RWPE1 (cell line): ENCODE measurements at places on chromosomes 7 and 10.

DNA sequence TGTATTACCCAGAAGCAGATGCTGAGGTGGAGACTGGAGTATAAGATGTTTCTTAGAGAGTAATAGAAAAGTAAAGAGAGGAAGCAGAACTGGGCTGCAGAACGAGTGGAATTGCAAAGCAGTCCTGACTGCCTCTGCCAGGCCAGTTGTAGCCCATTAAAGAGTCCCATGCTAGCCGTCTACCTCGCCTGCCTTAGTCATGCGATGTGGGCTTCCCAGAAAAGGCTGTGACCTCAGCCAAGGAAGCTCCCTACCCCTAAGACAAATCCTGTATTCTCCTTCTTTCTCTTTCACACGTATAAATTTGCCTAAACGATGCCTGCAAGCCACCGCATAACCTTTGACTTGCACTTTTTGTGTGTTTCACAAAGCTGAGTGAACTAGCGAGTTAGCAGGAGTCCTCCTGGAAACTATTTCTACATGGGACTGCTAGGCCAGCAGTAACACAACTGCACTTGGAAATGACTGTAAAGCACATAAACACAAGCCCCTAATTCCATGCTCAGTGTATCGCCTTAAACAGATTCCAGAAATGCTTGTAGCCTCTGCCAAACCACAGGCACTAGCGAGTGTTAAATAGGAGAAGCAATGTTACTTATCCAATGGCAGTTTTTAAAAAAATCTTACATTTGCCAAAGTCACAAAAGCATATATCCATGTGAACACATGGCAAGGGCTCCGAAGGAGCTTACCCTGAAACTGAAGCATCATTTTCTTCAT, 47.4 kb upstream of the GNAI1 start:
- no peak for DNase-seq

- no peak for DNase-seq
Observed at GRCh38 chr10:105800641-105801040, 1159.6 kb downstream of the SORCS3 start.

GRCh38 chr10:123160311-123160980, 6.2 kb downstream of the BUB3 start:
- DNase-seq = no peak

DNA sequence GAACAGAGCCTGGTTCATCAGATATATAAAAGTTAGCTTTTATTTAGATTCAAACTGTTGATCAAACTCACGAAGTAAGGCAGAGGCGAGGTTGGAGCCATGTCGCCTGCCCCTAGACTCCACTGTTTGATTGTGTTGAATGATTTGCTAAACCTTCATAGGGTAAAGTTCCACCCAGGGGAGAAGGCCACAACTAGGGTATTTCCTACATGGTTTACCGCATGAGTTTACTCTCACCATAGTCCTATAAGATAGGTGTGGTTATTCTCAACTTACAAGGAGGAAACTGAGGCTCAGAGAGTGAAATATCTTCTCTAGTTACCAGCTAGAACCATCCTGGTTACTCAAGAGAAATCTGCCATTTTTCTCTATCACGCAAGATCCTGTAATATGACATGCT, 31.8 kb downstream of the ARHGAP22 start:
- no peak for DNase-seq

- DNase-seq = no peak
Observed at GRCh38 chr10:15670880-15671279, 48.8 kb downstream of the ITGA8 start.

DNA sequence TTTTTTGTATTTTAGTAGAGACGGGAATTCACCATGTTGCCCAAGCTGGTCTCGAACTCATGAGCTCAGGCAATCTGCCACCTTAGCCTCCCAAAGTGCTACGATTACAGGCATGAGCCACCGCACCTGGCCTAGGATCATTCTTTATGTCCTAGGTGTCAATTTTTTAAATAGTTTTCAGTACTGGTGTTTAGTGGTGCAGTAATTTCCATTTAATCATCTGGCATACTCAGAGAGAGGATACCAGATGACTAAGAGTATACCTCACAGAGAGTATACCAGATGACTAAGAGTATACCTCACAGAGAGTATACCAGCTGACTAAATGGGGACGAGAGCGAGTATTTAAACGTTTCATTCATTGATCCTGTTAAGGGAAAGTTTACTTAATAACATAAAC, 37.3 kb upstream of the TMEM248 start:
- peak; percentile 8 for DNase-seq

DNA sequence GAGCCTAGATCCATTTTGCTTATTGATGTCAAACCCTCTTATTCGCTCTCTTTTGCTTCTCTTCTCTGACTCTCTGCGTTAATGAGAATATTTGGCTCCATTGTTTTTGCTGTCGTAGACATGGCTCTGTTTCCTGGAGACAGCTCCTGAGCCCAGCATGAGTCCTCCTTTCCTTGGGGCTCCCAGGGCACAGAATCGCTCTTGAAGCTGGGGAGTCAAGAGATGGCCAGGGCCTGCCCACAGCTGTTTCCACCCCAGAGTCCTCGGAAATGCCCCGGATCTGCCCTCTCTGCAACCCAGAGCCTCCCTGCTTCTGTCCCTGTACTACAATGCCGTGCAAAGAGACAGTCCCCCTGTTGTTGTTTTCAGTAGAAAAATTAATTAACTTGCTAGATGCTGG, 566.7 kb upstream of the FOXK1 start:
- no peak for DNase-seq

GRCh38 chr7:42197451-42197850, 39.6 kb downstream of the GLI3 start:
- DNase-seq = no peak

GRCh38 chr10:131690805-131691239, 210.0 kb upstream of the PPP2R2D start:
- DNase-seq = no peak

- no peak for DNase-seq
Observed at GRCh38 chr10:21249435-21249834, 276.0 kb downstream of the SKIDA1 start.

DNA sequence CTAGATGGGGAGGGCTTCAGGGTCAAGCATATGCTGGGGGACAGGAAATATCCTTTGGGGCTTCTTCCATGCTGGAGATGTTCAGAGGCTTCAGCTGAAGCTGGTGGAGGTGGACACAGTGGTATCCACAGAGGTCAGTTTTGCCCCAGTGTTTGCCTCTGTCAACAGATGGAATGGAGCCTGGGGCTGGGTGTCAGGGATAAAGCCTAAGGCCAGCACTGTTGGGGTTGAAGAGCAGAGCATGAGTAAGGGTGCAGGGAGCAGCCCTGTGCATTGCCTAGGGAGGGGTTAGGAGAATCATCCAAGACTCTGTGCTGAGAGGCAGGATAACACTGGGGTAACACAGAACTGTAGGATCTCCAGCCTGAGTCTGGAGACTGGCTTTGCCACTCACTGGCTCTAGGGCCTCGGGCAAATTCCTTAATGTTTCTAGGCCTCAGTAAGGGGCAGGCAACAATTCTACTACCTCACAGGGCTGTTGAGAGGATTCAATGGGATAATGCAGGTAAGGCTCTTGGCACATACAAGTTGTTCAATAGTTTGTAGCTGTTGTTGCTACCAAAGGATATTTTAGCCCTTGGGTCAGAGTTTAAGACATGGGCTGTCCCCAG, 21.8 kb upstream of the MYL7 start:
- DNase-seq = no peak

DNA sequence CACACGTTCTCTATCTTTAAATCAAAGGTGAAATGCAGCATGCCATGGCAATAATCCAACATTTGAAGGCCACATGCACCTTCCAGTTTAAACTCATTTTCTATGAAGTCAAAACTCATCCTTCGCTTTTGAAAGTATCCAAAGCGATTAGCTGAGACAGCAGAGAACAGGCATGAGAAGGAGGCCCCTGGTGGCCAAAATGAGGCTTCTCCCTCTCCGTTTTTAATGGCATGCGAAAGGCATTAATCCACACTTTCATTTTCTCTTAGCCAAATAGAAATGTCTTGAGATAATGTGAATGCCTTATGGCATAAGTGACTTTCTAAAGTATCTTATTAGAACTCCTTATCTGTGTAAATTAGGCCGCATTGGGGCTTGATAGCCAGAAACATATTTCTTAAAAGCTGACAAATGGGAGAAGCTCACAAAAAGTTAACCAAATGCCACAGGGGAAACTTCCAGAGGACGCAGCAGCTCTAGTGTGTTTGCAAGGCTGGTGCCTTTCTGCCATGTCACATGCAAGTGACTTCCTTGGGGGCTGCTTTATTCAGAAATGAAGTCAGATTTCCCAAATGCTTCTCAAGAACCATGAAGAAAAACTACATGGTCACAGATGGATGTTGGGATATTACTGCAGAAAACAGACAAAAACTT, 1189.6 kb downstream of the SORCS1 start:
- DNase-seq = peak; percentile 20

- DNase-seq = no peak
Observed at GRCh38 chr7:82317760-82318159, 125.8 kb downstream of the CACNA2D1 start.

- DNase-seq = no peak
Observed at GRCh38 chr7:27693794-27694193, 31.1 kb upstream of the HIBADH start.

GRCh38 chr7:108347616-108348015, 108.6 kb downstream of the NRCAM start:
- peak; percentile 37 for DNase-seq

DNA sequence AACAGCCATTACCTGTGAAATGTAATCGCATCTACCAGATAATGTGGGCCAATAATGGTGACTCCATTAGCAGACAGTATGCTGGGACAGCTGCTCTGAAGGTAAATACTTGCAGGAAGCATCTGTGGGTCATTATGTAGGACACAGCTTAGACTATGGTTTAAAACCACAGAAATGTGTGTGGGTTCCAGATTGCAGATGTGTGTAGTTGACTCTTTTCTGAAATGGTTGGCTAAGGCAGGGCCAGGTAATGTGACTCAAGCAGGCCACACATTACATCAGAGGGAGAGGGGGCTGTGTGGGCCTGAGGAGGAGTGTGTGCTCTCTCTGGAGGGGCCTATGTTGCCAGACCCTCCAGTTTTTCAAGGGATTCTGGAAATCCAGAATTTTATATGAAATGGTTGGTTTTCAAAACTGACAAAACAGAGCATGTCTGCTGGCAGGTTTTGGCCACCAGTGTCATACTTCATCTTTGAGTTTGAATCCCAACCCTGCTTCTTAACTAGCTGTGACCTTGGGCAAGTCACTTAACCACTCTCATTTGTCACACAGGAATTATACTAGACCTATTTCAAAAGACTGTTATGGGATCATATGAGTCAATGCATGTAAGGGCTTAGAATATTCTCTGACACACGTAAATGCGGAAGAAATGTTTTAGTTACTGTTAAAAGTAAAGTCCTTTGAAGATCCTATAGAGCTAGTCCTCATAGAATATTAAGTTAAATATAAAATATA, 64.5 kb downstream of the MCMBP start:
- DNase-seq = no peak

- DNase-seq = no peak
Observed at GRCh38 chr10:86042161-86042560, 324.4 kb downstream of the GRID1 start.

DNA sequence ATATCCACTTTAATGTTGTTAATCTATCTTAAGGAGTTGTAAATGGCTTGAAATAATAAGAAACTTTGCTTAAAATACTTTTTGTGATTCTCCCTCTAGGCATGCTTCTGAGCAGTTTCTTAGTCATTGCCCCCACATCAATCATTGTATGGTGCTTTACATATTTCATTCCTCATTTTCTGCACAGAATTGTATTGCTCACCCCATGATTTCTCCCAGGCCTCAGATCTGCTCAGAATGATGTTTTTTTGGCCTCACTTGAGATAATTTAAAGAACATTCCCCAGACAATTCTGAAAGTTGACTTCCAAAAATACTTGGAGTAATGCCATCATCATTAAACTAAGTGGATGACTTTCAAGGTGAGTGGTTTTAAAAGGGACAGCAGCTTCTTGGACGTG, 82.1 kb upstream of the PRPS1L1 start:
- DNase-seq = peak; percentile 41

- no peak for DNase-seq
Observed at GRCh38 chr10:110994406-110995086, 75.1 kb downstream of the SHOC2 start.
